ENCODE measurements at places on chromosomes 3 and 15.

- no peak for DNase-seq
Measured at GRCh38 chr3:133159498-133160475, 121.6 kb downstream of the TMEM108 start.

GRCh38 chr15:67769497-67770357 is 55.6 kb upstream of the SKOR1 start:
- no peak for DNase-seq

DNA sequence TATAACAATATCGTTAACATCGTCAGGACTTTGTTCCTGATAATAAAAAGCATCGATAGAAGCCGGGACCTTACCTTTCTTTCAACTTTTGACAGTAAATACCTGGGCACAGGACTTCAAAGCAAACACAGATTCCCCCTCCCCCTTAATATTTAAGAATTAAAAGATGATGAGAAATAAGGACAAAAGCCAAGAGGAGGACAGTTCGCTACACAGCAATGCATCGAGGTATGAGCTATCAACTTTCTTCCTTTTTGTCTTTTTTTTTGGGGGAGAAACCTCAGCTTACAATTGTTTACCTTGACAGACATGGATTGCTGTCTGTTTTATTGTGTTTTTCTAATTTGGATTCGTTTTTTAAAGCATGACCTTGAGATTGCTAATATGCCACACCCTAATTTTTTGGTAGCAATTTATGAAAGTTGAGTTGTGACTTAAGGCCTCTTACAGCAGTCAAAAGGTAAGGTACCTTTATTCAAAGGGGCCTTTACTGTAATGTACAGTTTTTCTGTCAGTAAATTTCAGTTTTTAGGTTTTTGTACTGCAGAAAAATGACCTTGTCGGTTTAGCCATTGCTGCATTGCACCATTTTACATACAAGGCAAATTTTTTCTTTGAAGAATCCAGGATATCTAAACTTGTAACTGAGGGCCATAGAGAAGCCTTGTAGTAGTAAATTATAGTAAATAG is 1.1 kb downstream of the CHD2 start:
- DNase-seq = peak; percentile 46

GRCh38 chr3:195591220-195591619 is 7.5 kb upstream of the APOD start:
- DNase-seq = no peak

DNA sequence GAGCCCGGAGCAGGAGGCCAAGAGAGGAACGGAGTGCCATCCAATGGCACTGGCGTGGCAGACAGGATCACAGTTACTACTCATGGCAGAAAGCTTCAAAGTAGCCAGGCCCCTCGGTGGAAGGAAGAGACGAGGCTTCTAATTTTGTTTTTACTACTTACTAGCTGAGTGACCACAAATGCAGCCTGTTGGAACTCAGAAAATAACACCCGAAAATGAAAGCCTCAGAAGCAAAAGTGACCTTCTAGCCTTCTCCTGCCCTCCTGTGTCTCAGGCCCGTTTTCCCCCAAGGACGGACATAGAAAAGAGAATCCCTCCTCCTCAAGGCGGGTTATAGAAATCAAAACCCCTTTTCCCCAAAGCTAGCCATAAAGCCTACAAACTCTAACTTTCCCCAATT is 9.9 kb upstream of the STRA6 start:
- DNase-seq = no peak

- DNase-seq = no peak
Measured at GRCh38 chr3:14285548-14285925, 106.9 kb downstream of the LSM3 start.

GRCh38 chr3:4776980-4777581 is 202.2 kb upstream of the BHLHE40 start:
- no peak for DNase-seq

- DNase-seq = no peak
Measured at GRCh38 chr3:115281697-115282675, 134.9 kb upstream of the ZBTB20 start.

DNA sequence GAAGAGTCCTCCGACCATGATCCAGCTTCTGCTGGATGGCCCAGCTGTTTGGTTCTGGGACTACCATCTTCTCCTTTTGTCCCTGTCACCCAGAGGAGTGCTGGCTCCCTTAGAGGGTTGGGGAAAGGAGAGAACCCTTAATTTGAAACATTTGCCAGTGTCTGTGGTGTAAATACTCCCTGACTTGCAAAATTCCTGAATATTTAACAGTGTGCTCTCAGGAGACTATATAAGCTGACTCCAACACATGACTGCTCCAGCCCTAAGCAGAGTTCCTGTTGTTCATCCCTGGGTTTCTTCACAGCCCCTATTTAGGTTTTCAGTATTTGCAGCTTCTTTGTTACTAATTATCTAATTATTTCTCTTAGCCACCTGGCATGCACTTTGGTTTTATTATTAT is 133.1 kb downstream of the CPNE4 start:
- DNase-seq = no peak

DNA sequence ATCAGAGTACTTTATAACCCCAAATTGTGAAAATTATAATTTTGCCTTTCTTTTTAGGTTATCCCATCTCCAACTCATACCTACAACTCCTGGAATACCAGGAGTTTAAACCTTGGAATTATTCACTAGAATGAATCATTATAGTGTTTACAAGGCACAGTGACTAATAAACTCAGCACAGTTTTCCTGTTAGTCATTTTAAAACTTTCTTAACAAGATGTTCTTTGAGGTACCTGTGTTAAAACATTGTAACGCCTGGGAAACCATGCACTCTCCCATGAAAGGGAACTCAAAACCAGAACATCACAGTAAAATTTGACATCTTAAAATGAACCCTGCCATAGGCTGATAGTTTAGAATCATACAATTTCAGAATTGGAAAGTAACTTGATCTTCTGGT is 132.4 kb upstream of the OSTN start:
- no peak for DNase-seq

DNA sequence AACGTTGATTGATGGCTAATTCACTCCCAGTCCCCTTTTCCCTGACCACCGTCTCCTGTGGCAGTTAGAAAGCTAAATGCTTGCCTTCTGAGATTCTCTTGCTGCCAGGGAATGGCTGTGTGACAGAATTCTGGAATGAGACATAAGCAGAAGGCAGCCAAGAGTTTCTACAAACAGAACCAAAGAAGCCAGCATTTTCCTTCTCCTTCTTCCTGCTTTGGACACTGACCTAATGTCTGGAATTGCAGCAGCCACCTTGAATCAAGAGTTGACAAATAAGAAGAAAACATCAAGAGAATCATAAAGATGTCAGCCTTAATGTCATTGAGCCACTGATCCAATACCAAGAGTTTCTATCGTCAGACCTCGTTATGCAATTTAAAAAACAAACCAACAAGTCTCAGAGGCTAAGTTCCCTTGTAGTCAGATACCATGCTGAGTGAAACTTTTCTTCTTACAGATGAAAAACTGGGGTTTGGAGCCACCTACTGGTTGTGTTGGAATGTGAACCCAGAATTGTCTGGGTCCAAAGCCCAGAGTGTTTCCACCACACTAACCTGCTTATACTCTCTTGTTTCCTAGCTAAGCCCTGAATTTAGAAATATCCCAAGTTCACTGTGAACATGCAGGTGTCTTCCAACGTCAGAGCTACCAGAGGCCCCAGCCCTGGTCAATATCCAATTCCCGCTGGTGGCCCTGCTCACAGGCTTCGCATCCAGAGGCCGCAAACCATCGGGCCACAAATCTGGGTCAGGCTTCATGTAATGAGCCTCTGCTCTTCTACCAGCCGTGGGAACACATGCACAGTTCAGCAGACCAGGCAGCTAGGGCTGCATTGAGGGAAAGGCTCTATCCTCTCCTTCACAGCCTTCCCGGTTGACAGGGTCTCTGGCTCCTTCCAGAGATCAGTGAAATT is 42.5 kb downstream of the MCF2L2 start:
- DNase-seq = peak; percentile 76

GRCh38 chr3:194097141-194097882 is 38.6 kb upstream of the HES1 start:
- no peak for DNase-seq

- DNase-seq = no peak
Measured at GRCh38 chr15:78197632-78198031, 36.7 kb downstream of the ACSBG1 start.

DNA sequence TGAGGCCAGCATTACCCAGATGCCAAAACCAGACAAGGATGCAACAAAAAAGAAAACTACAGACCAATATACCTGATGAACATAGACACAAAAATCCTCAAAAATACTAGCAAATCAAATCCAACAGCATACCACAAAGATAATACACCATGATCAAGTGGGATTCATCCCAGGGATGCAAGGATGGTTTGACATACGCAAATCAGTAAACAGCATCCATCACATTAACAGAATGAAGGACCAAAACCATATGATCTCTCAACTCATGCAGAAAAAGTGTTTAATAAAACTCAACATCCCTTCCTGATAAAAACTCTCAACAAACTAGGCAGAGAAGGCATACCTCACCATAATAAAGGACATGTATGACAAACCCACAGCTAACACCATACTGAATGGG is 14.0 kb upstream of the PIAS1 start:
- no peak for DNase-seq

DNA sequence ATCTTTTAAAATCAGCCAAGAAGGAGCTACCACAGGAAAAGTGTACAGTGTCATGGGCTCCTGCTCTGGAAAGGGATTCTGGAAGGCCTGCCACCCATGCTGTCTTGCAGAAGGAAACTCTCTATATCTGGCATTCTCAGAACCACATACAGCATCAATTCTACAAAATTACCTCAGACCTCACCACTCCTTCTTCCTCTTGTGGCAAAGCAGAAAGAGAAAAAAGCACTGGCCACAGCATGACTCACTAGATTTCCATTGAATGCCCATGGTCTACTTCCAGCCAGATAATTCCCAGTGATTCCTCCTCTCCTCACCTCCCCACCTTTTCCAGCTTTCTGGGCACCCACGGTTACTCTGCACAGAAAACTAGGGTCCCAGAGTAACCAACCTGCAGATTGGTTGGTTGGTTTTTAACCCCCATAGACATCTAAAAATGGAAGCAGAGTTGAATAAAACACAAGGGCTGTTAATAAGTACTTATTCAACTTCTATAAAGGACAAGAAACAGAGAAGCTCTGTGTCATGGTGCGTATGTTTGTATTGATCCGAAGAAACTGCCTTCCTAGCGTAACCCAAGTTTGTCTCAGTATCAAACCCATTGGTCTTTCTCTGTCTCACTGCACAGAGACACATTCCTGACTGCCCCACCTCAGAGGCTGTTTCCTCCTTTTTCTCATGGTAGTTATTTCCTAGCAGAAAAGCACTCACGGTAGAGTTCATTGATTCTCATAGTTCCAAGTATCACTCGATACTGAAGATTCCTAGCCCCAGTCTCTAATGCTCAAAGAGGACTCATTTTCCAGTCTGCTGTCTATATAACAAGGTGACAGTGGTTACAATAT is 67.7 kb downstream of the LDHAL6B start:
- DNase-seq = peak; percentile 77

- DNase-seq = no peak
Measured at GRCh38 chr15:35481064-35481463, 64.9 kb downstream of the DPH6 start.

GRCh38 chr3:141610939-141611338 is 124.1 kb downstream of the RASA2 start:
- no peak for DNase-seq

- DNase-seq = no peak
Measured at GRCh38 chr3:71428841-71429596, 154.5 kb downstream of the FOXP1 start.

- no peak for DNase-seq
Measured at GRCh38 chr15:88799341-88799740, 3.9 kb upstream of the ACAN start.

- DNase-seq = no peak
Measured at GRCh38 chr3:169659820-169660674, 3.5 kb downstream of the MECOM start.

- no peak for DNase-seq
Measured at GRCh38 chr3:55267206-55267930, 219.7 kb downstream of the WNT5A start.

- DNase-seq = no peak
Measured at GRCh38 chr3:102979191-102979590, 544.4 kb downstream of the ZPLD1 start.

DNA sequence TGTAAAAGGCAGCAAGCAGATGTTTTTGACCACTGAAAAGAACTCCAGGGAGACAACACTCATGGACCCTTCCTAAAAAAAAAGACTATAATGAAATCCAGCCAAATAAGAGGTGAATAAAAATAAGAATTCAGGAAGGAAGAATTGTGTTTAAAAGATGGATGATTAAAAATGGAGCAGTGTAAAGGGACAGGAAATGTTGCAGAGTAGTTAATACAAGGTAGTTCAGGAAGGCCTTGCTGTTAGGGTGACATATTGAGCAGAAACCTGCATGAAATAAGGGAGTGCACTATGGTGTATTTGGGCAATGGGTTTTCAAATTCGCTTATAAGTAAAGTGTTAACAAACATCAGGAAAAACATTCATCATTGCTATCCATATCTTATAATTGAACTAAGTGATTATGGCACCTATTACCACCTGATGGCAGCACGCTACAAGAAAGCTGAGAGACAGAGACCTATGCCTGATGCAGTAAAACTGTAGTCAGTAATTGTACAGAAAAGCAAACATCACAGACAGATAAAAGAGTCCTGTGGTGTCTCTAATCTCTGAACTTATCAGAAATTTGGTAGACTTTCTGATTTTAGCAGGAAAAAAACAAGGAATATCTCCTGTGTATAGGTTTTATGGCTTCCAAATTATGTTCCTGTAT is 5.8 kb upstream of the DBR1 start:
- DNase-seq = peak; percentile 77

- no peak for DNase-seq
Measured at GRCh38 chr3:184489268-184489841, 72.2 kb upstream of the EPHB3 start.

GRCh38 chr15:83993591-83993990 is 242.0 kb upstream of the GOLGA6L4 start:
- DNase-seq = no peak

Measured in SW480 (cell line).